SHP77 (cell line): ENCODE measurements at places on chromosomes 7 and 10.
A peak's percentile ranks its signal among the peaks of the same experiment; 100 is the strongest.

- DNase-seq, result no peak
These were observed 43.0 kb downstream of the LSM5 start for GRCh38 chr7:32447218-32447617.

DNA sequence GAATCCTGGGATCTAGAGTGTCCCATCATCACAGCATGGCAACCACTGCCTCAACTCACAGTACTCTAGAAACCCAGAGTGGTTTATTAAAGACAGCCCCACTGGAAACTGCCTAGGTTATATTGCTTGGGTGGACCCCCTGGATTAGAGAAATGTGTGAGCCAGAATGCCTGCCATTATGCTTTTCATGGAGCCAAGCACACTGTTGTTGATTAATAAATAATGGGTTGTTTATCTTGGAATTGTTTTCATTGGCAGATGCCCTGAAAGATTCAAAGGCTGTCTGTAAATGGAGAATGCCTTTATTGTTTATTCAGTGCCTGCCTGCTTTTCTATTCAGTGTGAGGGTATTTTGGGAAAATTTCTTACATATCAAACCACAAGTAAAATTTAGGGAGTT is 52.1 kb downstream of the GNAI1 start:
- no peak for DNase-seq

- DNase-seq, result no peak
These were observed 112.7 kb upstream of the NANOS1 start for GRCh38 chr10:118916777-118917176.

GRCh38 chr7:23539494-23539907 is 7.7 kb upstream of the TRA2A start:
- no peak for DNase-seq

DNA sequence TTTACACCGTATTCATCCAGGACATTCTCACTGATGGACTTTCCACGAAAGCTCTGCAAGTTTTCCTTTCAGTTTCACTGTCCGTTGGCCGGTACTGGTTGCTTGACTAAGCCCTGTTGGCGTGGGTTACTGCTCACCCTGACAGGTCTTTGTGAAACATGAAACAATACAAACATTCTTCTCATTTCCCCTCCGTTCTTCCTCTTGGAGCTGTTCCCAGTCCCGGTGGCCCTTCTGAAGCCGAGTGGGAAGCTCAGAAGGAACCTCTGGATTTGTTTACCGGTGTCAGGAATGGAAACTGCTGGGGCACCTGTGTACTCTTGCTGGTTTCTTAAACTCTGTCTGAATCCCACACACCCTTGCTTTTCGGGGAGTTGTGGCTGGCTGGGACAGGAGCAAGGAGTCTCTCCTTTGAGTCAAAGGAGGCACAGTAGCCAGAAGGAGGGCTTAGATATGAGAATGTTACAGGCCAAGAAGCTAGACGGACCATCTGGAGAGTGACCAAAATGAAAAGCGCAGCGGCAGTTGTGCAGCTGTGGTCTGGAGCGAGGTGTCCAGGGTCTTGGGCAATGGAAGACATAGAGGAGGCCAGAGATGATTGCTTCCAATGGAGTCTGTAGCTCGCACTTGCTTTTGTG is 45.7 kb downstream of the LYZL2 start:
- DNase-seq, result no peak

DNA sequence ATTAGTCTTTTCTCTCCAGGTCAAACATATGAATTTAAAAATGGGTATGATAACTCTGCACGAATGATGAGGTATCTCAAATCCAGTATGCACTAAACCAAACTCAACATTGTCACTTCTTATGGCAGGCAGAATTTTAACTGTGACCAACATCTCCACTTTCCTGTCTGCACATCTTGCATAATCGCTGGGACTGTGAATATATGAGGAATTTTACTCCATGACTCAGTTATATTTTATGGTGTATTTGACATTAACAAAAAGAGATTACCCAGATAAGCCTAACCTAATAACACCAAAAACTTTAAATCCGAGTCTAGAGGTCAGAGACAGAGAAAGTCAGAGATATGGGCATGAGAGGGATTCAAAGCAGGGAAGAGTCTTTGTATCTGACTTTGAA is 454.5 kb upstream of the SEMA3D start:
- DNase-seq, result no peak

- no peak for DNase-seq
These were observed 31.9 kb downstream of the RNLS start for GRCh38 chr10:88551246-88551645.

GRCh38 chr7:81638198-81638597 is 131.6 kb downstream of the HGF start:
- DNase-seq, result peak; percentile 97

GRCh38 chr7:16063221-16063620 is 358.1 kb downstream of the CRPPA start:
- DNase-seq, result no peak

DNA sequence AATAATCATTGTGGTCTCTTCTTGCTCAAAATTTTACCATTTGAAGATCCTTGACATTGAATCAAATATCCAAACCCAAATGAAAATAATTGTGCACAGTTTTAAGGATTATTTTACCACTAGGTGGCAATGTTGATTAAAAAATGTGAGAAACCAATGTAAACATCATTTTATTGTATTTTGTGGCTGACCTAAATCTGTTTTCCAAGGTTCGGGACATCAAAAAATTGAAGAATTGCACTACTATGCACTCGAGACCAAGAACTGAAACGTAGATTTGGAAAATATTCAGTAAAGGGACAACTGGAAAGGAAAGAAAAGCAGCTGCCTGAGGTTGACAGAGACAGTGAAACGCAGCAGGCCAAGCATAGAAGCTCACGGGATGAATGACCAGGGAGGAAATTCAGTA is 259.3 kb downstream of the SNX13 start:
- no peak for DNase-seq

- no peak for DNase-seq
These were observed 337.7 kb downstream of the GATA3 start for GRCh38 chr10:8392216-8392615.

DNA sequence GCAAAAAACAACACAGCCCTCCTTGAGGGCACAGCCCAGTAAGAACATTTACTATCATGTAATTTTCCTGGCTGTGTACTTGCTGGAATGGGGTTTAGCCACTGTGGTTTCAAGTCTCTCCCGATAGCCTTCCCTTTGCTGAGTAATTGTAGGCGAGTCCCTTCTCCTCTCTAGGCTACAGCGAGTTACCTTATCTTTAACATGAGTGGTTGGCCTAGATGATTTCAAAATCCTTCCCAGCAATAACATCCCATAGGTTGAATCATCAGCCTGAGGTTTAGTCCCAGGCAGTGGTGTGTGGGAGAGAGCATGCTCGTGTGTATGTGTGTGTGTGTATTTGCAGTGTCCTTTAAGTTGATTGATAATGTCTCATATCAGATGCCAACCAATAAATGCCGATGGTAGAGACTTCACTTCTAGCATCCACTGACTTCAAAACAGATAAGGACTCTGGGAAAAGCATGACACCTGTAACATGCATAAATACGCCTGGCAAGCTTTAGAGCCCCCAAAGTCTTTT is 142.9 kb upstream of the ZMIZ1 start:
- no peak for DNase-seq

DNA sequence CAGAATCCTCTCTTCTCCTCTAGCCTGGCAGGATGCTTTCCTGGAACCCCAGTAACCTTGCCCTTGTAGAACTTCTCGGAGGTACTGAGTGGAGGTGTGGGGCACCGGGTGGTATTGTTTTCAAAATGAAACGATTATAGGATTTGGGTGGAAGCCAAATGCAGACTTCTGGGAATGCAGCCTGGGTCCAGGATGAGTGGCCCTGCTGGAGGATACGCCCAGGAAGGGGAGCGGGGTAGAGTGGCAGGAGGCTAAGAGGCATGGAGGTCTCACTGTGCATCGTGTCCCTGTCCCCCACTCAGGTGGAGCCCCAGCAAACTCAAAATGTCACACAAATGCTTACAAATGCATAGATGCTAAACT is 109.1 kb upstream of the PPIF start:
- DNase-seq, result no peak

DNA sequence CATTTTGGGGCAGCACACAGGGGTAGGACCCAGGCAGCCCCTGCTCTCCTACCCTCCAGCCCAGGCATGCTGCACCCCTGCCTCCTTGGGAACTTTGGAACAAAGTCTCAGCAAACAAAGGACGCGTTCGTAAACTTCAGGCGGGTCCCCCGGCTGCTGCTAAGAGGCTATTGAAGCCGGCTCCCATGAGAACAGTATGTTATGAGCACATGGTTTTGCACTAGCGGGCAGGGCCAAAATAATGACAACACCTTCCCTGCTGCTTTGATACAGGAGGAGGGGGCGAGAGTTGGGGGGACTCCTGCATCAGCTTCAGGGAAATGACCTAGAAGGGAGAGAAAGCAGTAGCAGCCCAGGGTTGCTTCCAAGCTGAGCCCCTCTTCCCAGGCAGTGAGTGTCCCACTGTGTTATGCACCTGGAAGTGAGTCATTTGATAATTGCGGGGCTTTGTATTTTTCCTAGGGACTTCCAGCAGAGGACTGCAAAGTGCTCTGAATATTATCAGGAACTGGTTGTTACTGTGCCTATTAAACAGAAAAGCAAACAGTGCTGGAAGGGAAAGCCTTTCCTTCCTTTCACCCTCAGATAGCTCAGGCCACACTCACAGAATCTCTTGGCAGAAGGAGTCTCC is 6.9 kb downstream of the ITPRIP start:
- DNase-seq, result no peak

GRCh38 chr10:94578790-94579189 is 33.2 kb downstream of the HELLS start:
- no peak for DNase-seq

DNA sequence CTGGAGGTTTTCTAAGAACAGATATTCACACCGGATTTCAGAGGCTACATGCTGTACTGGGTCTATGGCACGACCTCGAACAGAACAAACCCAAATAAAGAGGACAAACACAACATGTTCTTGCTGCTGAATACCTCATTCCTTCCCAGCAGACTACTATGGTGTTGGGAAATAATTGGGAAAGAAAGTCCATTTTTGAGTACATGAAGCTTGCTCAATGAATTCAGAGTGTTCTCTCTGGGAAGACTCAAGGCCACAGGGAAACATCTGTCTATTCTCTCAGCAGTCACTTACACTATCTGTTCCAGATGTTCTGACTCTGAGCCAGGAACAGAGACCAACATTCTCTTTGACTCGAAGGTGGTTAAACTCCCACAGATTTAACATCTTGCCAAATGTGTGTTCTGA is 30.9 kb downstream of the LAMB1 start:
- no peak for DNase-seq

DNA sequence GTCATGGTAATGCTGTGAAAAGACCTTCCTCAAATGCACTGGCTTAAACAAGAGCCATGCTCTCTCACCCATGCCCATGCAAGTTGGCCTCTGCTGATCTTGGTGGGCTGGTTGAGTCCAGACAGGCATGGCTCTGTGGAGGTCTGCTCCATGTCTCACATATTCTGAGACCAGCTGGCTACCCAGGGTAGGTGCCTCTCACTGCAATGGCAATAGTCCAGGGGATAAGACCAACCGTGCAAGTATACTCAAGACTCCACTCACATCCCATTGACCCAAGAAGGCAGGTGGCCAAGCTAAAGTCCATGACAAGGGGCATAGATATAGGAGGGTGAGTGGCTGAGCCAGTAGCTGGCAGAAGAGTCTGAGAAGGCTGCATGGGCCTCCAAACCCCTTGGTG is 14.2 kb upstream of the EBF3 start:
- no peak for DNase-seq

DNA sequence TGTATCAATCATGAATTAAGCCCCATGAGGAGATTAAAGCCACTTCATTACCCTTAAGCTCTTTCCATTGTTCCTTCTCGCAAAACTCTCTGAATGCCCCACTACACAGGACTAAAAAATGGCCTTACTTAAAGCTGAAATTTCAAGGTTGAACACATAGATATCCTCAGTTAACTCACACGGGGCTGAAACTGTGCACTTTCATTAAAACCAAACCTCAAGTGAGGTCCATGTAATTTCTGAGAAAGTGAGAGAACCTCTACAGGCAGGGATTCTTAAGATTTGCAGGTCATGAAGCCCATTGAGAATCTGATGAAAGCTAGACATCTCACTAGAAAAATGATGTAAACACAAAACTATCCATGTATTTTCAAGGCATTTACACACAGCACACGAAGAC is 15.9 kb downstream of the DENND11 start:
- DNase-seq, result no peak

DNA sequence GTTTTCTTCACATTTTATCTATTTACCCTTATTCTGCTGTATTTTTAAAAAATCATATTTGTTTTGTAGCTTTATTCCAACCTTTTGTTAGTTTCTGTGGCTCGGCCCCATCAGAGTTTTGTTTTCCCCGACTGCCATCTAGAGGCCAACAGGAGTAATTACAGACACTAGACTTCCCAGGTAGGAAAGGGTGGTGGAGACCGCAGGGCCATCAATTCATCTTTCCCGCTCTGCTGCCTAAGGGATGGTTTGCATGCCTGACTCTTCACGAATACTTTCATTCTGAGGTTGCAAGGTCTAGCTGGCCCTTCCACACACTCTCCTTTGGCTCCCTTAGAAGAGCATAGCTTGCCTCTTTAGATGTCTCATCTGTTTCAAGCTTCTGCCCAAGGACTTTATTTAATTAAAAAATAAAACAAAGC is 38.3 kb downstream of the LYZL2 start:
- DNase-seq, result peak; percentile 11

GRCh38 chr10:112375721-112376395 is 1.9 kb downstream of the ACSL5 start:
- DNase-seq, result no peak

DNA sequence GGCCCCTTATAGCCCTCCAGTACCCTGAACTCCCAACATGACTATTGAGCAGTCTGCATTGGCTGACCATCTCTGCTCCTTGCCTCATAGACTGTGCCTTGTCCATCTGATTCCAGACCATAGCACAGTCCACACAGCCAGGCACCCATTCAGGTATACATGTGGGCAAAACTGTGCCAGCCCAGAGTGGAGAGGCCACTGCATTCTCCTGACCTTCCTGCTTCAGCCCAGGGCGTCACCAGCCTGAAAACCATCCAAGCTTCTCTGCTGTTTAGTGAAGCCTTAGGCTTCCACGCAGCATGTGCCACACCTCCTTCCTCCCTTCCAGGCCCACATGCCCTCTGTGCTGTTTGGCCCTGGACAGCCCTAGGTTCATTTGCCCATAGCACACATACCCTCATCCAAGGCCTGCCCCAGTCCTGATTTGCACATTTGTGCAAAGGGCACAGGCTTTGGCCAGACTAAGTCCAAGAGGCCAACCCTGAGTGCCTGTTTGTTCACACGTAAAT is 10.5 kb downstream of the DDX56 start:
- no peak for DNase-seq
